ENCODE measurements at places on chromosomes 16 and 17.

GRCh38 chr17:11002417-11002816 is 164.5 kb upstream of the PIRT start:
- DNase-seq: no peak

DNA sequence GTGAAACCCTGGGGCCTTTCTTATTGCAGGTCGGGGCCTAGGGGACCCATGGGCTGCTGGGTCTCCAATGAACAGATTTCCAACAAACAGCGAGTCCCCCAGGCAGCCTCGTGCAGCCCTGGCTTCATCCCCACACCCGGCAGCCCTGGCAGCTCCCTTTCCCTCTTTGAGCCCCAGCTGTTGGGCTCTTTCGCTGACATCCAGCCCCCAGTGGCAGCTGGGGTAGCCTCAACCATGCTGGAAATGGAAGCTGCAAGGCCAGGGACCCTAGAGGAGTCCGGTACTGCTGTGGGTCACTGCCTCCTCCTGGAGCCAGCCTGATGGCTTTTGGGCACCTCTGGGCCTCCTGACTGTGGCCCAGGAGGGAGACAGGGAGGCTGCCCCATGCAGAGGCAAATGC is 5.9 kb downstream of the RPUSD1 start:
- DNase-seq: no peak

DNA sequence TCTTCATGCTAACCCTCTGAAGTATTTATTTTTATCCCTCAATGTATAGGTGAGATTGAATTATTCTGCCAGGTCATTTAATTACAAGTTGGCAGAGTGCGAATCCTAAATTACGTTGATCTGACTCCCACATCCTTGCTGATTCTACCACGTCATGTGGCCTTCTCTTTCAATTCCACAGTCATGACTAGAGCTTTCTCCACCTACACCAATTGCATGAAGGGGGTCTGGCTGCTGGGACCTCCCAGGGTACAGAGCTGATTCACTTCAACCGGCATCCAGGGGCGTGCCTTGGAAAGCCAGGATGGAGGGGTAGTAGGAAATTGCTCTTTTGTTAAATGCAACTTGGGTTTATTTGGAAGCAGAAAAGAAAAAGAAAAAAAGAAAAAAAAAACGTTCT is 41.1 kb upstream of the CDH13 start:
- DNase-seq: no peak

- no peak for DNase-seq
Measured at GRCh38 chr16:255183-255582, 20.6 kb downstream of the RGS11 start.

- no peak for DNase-seq
Measured at GRCh38 chr17:56903560-56903959, 10.3 kb downstream of the TRIM25 start.

GRCh38 chr17:386141-386876 is 33.7 kb upstream of the RPH3AL start:
- DNase-seq: peak; percentile 69

GRCh38 chr16:8847145-8847544 is 21.7 kb downstream of the CARHSP1 start:
- DNase-seq: no peak

- DNase-seq: peak; percentile 30
Measured at GRCh38 chr16:71440669-71441347, 1.0 kb downstream of the TLE7 start.

DNA sequence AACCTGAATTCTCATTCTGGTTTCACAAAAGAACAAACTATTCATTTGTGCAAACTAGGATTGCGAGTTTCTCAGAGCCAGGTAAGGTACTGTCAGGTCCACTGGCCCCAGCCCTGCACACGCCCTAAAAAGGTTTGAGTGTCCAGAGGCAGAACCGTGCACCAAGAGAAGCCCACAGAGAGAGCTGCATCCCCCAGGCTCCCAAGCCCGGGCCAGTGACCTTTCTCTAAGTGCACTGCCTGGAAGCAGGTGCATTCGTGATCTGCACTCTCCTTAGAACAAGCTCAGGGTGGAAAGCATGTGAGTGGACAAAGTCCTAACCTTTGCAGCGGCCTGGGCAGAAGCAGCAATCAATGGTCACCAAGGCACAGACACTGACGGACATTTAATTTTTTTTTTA is 26.8 kb downstream of the MEAK7 start:
- DNase-seq: no peak

GRCh38 chr16:81629896-81630634 is 149.0 kb upstream of the PLCG2 start:
- no peak for DNase-seq

DNA sequence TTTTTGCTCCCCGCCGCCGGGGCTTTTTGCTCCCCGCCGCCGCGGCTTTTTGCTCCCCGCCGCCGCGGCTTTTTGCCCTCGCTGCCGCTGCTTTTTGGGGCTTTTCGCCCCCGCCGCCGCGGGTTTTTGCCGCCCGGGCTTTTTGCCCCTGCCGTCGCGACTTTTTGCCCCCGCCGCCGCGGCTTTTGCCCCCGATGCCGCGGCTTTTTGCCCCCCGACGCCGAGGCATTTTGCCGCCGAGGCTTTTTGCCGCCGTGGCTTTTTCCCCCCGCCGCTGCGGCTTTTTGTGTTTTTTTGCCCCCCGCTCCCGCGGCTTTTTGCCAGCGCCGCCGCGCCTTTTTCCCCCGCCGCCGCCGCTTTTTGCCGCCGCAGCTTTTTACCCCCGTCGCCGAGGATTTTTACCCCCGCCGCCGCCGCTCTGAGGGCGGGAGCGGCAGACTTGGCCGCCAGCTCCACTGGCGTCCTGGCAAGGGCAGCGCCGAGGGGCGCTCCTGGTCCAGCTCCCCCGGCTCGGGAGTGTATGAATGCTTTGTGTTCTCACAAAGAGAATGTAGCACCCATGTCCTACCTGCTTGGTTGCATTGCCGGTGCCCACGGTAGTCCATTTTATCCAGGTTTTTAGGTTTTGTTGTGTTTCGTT is 151.7 kb downstream of the KCNJ18 start:
- no peak for DNase-seq

GRCh38 chr17:34511265-34511664 is 68.1 kb upstream of the TMEM132E start:
- no peak for DNase-seq

DNA sequence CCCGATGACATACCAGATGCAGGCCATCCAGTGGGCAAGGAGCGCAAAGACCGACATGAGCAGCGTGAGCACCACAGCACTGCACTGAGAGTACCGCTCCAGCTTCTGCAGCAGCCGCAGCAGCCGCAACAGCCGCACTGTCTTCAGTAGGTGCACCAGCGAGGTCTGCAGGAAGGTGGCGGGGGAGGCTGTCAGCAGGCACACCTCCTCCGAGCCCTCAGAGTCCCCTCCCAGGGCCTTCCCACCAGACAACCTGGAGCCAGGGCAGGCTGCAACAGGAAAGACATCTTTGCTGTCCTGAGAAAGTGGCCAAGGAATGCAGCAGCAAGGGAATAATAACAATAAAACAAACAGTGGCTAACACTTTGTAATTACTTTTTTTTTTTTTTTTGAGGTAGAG is 9.1 kb downstream of the KCNH4 start:
- DNase-seq: no peak

- DNase-seq: no peak
Measured at GRCh38 chr16:12811441-12812383, 8.0 kb upstream of the CPPED1 start.

GRCh38 chr16:1275791-1276579 is 20.1 kb downstream of the TPSD1 start:
- no peak for DNase-seq

GRCh38 chr17:50924800-50925199 is 58.6 kb upstream of the TOB1 start:
- DNase-seq: no peak

- no peak for DNase-seq
Measured at GRCh38 chr17:63665527-63666214, 34.3 kb downstream of the LIMD2 start.

GRCh38 chr17:2484876-2485275 is 26.8 kb downstream of the METTL16 start:
- no peak for DNase-seq

GRCh38 chr17:40317345-40317873 is 8.4 kb downstream of the RARA start:
- peak; percentile 86 for DNase-seq

GRCh38 chr17:58560511-58560910 is 46.1 kb upstream of the MTMR4 start:
- DNase-seq: no peak

DNA sequence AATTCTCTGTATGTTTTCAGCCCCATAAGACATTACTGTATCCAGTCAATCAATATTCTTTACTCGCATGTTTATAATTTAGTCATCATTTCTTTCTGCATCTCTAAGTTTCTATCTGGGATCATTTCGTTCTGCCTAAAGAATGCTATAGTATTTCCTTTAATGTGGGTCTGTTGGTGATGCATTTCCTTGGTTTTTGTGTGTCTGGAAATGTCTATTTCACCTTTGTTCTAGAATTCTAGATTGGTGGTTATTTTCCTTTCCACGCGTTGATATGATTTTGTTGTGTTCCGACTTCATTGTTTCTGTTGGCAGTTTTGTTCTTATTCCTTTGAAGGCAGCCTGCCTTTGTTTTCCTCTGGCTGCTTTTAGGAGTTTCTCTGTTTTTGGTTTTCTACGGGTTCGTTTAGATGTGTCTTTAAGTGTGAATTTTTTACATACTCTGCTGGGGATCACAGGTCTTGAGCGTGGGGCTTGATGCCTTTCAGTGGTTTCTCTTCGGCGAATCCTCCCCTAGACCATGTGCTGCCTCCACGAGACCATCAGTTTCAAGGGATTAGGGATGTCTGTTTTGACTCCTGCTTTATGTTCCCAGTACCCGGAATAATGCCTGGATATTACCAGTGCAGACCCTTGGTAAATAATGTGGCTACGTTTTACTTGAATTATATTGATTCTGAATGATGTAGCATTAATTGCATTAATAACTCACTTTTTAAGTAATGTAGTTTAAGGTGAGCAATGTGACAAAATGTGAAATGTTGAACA is 23.5 kb downstream of the POLR3E start:
- no peak for DNase-seq

GRCh38 chr17:6536566-6537065 is 19.7 kb downstream of the PITPNM3 start:
- DNase-seq: no peak

- no peak for DNase-seq
Measured at GRCh38 chr17:57670769-57671569, 74.1 kb downstream of the CCDC182 start.

GRCh38 chr16:86138121-86139085 is 239.4 kb downstream of the IRF8 start:
- no peak for DNase-seq

GRCh38 chr16:19718624-19718965 is 524 bp downstream of the IQCK start:
- peak; percentile 15 for DNase-seq
